AG04449 (cell line): ENCODE measurements at places on chromosomes 2 and 18.

DNA sequence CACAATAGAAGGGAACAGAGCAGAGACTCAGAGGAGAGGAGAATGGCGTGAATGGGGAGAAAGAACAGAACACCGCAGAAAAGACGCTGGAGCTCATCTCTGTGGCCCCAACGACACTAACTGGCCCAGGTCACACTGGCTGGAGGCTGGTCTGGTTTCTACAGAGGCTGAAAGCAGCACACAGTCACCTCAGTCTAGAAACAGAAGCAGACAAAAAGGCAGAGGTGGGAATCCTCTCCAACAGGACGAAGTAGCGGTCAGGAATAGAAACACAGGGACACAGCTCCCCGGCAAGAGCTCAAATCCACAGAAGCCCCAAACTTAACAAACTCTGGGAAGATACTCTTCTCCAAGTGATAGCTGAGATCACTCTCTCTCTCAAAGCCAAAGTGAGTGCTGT is 9.2 kb downstream of the SLC66A2 start:
- DNase-seq = no peak

GRCh38 chr2:217839073-217839749 is 163.6 kb downstream of the TNS1 start:
- no peak for DNase-seq

- DNase-seq = no peak
These were observed 1070.3 kb upstream of the CELF4 start for GRCh38 chr18:38635709-38636430.

DNA sequence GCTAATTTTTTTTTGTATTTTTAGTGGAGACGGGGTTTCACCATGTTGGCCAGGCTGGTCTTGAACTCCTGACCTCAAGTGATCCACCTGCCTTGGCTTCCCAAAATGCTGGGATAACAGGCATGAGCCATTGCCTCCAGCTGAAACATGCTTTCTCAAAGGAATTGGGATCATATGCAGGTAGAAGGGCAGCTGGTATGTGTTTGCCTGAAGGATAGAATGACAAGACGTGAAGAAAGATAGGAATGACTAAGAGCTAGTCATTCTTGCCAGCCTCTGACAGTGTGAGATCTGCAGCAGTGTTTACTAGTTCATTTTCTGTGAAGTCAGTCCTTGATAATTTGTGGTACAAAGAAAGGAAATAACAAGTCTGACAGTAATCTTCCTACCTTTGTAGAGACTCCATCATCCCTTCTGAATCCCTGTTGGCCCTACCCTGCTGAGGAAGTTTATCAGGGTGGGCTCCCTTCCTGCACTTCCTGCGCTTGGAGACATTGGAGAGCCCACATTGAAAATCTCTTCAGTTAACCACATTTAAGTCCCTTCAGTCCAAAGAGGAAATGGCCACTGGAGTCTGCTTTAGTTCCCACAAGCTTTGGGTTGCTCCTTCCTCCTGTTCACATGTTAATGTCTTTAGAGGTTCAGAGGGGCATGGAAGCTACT is 14.7 kb downstream of the CFLAR start:
- no peak for DNase-seq

GRCh38 chr2:162113088-162113775 is 38.8 kb downstream of the GCG start:
- DNase-seq = no peak

- no peak for DNase-seq
These were observed 666.2 kb upstream of the HS6ST1 start for GRCh38 chr2:128984855-128985254.

- no peak for DNase-seq
These were observed 74.6 kb downstream of the ZRANB3 start for GRCh38 chr2:135456431-135456830.

DNA sequence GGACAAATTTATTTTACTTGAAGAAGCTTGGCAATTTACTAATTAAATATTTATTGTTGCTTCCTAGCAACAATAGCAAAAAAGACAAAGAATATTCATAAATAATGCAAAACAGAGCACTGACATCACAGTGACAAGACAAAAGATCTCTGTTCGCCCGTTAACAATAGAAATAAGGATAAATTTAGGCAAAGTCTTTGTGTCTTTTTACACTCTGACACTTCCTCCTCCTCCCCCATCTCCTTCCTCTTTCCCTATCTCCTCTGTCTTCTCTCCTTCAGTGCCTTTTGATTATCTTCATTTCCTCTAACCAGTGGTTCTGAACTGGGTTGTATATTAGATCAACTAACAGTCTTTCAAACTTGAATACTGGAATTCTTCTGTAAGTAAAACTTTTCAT is 808.4 kb downstream of the ERBB4 start:
- DNase-seq = no peak

- peak; percentile 23 for DNase-seq
These were observed 4.1 kb upstream of the ZNF397 start for GRCh38 chr18:35236571-35237363.

- DNase-seq = no peak
These were observed 34.6 kb upstream of the IL37 start for GRCh38 chr2:112876257-112876970.

DNA sequence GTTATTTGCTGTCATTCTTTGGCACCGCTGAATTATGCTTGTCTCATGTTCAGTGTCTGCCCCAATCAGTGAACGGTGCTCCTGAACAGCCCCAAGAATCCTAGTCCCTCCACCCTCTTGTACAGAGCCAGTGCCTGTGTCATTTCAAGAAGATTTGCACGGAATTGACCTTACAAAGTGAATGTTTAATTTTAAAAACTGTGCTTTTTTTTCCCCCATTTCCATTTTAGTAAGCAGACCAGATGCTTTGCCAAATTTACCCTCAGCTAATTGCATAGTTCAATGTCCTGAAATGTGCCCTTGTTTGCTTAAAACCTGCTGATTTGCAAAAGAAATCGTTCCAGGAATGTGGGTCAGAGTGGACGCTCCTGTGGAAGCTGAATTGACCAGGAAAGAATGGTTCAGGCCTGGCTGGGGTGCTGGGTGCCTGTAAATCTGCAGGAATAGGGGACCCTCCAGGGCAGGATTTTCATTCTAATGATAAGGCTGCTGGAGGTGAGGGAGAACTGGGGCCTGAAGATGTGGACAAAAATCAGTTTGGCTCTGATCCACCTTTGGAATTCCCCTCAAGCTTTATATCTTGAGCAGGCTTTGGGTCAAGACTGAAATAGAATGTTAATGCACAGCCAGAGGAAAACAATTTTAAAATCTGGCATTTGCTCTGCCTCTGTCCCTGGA is 20.1 kb downstream of the TMEM17 start:
- DNase-seq = no peak

DNA sequence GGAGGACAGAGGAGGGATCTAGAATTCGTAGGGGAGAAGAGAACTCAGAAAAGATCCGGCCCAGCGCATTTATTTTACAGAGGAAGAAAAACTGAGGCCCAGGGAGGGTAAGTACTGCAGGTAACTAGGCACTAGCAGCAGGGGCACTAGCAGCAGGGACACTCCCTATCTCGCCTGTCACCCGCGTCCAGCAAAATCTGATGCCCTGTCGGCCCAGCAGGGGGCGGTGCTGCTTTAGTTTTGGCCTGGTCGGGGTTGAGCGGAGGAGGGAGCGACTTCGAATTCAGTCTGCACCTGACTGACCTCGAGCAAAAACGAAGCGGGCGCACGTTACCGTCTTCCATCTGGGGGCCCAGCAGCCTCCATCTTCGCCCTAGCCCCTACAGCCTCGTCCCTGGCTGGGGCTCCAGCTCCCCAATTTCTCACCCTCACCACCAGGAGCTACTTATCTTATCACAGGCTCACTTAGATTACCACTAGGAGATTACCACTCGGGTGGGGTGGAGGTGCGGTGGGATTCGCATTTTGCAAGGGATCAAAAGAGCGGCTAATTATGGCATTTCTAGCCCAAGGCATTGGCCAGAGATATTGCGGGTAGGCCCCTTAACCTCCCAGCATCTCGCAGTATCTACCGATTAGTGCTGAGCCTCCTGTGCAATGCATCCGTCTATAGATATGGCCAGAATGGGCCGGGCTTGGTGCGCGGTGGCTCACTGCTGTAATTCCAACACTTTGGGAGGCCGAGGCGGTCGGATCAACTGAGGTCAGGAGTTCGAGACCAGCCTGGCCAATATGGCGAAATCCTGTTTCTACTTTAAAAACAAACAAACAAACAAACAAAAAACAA is 17.8 kb upstream of the CD8A start:
- peak; percentile 5 for DNase-seq

GRCh38 chr18:57630754-57631595 is 9.3 kb upstream of the NARS1 start:
- no peak for DNase-seq

GRCh38 chr18:21805771-21806366 is 65.3 kb downstream of the MIB1 start:
- no peak for DNase-seq

DNA sequence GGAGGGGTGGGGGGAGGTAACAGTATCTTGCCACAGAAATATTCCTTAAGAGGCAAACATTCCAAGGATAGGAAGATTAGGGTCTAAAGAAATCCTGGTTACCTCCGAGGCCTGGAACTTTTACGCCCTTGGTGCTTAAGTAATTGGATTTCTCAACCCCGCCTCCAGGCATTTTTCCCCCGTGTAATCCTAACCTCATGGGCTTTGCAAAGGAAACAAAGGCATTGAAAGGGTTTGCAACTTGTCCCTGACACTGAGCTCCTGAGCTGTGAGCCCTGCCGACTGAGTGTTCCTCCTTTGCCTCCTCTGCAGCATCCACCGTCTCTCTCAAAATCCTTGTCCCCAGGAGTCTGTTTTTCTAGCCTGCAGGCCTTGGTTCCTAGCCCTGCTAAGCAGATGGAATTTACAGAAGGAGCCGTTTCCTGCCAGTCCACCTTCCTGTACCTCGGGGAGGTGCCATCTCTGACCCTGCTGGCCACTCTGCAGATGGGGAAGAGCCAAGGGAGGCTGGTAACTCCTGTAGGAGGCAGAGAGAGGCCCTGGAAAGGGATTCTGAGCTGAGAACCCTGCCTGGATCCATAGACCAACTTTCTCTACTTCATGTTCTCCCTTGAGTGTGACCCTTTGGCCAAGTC is 24.2 kb downstream of the TET3 start:
- DNase-seq = no peak

DNA sequence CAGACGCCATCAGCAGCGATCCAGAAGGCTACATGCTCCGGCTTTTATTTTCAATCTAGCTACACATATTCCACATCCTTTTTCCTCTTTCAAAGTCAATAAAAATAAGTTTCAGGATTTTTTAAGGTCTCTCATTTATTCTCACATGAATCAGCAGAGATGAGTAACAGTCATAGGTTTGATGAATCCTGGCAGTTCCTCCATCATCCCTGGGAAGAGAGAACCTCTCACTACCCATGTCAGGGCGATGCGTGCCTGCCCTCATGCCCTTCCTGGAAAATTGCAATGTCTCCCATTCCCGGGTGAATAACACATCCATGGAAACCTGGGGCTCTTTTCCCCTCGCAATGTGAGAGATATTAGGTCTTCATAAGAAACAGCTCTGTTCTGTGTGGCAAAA is 301.1 kb upstream of the SMIM21 start:
- no peak for DNase-seq

DNA sequence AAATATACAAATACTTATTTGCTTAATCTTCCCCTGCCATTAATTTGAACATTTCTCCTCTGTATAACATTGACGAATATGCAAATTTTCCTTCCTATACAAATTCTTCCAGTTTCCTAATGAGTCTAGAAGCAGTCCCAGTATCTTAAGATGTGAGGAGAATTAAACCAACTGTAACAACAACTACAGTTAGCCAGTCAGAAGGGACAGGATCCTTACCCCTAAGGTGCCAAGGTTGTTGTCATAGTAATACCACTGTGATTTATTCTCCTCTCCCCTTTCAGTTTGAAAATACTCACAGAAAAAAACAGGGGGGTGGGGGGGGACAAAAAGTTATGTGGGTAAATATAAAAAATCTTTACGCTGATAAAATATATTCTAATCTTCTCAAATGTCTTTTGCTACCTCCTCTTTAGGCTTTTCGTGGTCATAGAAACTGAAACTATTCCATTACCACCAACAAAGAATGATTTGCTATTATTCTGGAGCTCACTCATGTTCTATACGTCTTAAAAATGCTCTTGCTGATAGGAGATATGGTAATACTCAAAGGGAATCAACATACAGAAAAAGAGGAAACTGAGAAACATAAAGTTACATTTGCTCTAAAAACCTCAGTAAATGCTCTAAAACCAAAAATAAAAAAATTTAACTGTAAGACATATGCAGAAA is 107.6 kb downstream of the MEMO1 start:
- no peak for DNase-seq

DNA sequence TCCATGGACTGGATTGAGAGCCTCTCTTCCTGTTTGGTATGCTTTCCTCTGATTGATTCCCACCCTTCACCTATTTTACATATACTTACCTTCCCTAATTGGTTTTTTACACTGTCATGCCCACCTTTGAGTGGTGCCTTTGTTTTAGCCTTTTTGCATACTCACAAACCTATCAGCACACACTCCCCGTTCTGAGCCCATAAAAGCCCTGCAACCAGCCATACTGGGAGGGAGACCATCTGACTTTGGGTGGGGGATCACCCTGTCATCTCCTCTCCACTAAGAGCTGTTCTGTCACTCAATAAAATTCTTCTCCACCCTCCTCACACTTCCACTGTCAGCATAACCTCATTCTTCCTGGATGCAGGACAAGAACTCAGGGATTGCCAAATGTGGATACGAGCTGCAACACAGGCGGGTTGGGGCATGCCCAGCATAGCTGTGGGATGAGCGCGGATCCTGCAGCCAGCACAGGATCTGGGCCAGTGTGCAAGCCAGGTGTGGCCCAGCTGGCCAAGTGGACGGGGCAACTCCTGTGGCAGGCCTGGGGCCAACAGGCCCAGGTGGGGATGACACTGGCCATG is 9.4 kb upstream of the MOB1A start:
- no peak for DNase-seq

- DNase-seq = no peak
These were observed 15.8 kb downstream of the RIOK3 start for GRCh38 chr18:23468753-23469459.

- DNase-seq = no peak
These were observed 352.0 kb downstream of the TNS1 start for GRCh38 chr2:217650716-217651360.

DNA sequence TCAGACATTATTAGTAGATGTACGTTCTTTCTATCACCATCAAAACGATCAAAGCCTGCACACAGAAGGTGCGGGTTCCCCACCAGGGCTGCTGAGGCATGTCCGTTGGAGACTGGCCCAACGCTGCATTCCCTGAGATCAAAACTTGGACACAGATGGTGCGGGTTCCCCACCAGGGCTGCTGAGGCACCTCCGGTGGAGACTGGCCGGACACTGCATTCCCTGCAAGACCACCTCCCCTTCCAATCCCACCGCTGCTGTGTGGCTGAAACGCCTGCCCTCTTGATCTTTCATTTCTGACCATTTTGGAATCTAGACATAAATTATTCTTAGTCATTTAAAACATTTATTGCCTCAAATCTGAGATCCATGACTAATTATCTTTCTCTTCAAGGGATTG is 254.2 kb upstream of the SALL3 start:
- no peak for DNase-seq

- DNase-seq = no peak
These were observed 34.5 kb downstream of the LRRFIP1 start for GRCh38 chr2:237661799-237662328.
